ENCODE measurements at places on chromosomes 7 and 10.

DNA sequence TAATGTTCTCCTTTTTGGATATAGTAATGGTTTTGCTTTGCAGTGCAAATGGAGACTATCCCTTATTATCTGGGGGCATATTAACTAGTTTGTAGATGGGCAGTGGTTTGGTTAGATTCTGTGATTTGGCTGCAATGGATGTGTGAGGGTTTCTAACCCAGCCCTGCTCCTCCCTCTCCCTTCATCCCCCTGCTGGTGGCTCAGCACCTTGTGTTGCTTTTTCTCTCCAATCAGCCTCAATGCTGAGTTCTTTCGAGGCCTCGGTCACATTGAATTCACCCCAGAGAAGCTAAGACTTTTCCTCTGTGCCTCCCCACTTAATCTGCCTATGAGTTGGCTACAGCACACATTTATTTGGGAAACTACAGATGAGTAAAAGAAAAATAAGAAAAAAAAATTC is 120.0 kb downstream of the MALRD1 start:
- no peak for DNase-seq

GRCh38 chr10:102661658-102662028 is 17.4 kb downstream of the TRIM8 start:
- DNase-seq, result no peak

- no peak for DNase-seq
Measured at GRCh38 chr10:5033061-5033778, 29.6 kb upstream of the AKR1C2 start.

DNA sequence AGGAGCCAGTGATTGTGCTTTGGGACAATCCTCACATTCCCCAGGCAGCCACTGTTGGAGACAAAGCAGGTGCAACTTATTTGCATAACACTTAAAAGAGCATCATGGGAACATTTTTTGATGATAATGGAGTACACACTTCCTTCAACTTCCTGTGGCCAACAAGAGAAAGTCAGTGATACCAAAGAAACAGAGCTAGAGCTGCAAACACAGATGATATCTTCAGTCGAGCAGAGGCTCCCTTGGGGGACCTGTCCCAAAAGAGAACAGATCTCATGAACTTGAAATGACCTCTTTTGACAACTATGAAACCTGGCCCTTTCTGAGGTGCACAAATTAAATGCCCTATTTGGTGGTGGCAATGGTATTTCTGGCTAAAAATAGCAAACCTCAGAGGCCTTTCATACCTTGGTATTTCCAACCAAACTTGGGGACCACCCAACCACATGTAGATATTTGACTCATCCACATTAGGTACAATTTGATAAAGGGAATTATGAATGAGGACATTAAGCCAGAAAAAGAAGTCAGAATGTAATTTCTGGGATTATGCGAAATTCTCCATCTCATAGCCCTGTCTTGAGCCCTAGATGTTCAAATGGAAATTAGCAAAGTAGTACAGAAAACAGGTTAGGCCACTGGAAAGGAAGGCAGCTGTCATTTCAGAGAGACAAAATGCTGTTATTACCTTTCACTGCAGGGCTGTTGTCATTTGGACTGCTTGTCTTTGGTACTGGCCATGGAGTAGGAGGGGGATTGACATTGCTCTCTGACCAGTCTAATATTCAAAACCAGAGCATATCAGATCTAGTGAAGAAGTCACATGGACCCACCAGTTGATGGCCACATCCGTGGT is 146.2 kb downstream of the ICA1 start:
- no peak for DNase-seq

DNA sequence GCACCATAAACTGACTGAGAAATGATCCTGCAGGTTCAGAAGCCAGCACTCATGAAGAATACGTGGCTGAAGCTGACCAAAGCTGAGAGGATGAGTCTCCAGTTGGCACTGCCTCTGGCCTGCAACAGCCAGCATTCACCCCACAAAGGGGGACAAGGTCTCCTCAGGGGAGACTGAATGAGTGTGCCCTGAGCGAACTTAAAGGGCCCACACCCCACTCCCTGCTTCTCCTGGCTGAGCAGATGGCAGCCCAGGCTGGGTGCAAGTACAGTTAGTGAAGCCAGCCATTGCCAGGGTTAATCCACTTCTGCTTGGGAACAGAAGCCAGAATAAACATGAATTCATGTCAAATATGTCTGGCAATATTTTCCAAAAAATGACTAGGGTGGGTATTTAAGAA is 98.1 kb downstream of the PPP1R17 start:
- DNase-seq, result no peak

- no peak for DNase-seq
Measured at GRCh38 chr7:29968683-29969395, 20.8 kb downstream of the SCRN1 start.

DNA sequence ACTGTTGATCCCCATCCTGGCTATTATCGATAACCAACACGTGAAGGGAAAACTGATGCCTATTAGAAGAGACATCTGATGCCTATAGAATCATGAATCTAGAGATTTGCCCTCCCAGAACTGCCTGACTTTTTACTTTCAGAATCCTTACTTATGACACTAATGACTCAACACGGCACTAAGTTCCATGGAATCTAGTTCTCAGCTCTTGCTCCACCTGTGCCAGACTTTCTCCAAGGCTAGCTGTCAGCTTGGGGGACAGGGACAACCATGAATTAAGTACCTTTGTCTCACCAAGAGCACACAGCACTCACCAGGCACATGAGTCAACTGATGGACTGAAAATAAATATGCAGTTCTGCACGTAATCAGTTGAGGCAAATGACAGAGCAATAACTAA is 184.2 kb downstream of the FRMD4A start:
- no peak for DNase-seq

- DNase-seq, result no peak
Measured at GRCh38 chr7:128071801-128072200, 40.6 kb upstream of the LRRC4 start.

DNA sequence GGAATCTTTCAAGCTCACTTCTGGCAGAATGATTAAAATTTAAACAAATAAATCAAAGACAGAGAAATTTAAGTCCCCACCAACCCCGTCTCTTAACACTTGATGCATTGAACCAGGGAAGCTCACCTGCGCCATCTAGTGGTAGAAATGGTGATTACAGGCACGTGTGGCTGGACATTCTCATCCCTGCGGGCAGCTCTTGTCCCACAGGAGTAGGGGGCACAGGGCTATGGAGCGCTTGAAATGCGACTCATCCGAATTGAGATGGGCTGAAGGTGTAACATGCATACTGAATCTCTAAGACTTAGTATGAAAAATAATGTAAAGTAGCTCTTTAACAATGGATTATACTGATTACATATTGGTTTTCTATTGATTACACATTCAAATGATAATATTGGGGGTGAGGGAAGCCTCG is 24.8 kb upstream of the SLIT1 start:
- peak; percentile 87 for DNase-seq

DNA sequence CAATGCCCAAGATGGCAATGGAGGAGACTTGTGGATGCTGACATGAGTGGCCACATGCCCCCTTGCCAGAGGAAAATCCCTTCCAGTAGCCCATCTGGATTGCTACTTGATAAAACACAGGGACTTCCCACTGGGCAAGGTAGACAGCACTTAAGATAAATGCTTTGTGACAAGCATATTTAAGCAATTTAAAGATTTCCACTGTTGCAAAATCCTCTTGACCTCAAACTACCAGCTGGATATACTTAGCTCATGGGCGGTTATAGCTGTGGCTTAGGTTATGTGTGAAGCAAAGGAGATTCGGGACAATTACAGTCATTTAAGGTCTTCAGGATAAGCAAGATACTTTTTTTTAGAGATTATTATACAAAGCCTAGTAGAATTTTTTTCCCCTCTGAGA is 238.1 kb downstream of the BMPER start:
- DNase-seq, result no peak

- no peak for DNase-seq
Measured at GRCh38 chr7:134729895-134730294, 49.5 kb upstream of the CALD1 start.

DNA sequence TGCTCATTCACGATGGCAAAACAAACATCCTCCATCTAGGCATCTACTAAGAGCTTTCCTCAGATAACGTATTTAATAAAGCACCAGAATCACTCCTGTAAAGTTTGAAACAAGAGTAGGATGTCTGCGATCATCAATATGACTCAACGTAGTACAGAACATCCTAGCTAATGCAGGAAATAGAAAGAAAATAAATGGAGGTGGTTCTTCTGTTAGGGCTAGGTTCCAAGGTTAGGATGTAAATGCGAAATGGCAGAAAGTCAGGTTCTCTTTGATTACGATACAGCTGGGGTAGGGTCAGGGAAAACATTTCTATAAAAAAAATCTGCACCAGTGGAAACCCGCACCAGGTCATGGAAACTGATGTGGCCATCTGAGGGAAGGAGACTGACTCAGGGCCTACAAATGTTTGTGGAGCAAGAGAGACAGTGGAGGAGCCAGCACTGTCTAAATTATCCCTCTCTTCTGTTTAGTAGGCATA is 29.1 kb downstream of the CCDC6 start:
- no peak for DNase-seq

Data from activated CD8-positive, alpha-beta memory T cell treated with anti-CD3 and anti-CD28 coated beads for 48 hours (primary cell).